Activated CD4-positive, alpha-beta T cell treated with anti-CD3 and anti-CD28 coated beads, Interleukin-2, Interleukin-6, amounts not matched to agents 100 ng/mL and 50 ng/mL, durations not matched to agents 16 hours and 8 hours (primary cell): ENCODE measurements at places on chromosomes 1 and 21.

DNA sequence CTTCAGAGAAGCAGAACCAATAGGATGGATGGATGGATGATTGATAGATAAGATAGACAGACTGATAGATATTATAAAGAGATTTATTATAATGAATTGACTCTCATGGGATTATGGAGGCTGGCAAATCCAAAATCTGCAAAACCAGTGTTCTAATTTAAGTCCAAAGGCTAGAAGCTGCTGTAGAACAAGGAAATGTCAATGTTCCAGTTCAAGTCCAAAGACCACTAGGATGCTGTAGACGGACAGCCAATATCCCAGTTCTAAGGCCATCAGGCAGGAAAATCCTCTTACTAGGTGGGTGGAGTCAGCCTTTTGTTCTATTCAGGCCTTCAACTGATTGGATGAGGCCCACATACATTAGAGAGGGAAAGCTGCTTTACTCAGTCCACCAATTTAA, 4.1 kb upstream of the SLC44A3 start:
- DNase-seq, result no peak

GRCh38 chr21:41560661-41561158, 52.8 kb upstream of the TMPRSS2 start:
- no peak for DNase-seq

DNA sequence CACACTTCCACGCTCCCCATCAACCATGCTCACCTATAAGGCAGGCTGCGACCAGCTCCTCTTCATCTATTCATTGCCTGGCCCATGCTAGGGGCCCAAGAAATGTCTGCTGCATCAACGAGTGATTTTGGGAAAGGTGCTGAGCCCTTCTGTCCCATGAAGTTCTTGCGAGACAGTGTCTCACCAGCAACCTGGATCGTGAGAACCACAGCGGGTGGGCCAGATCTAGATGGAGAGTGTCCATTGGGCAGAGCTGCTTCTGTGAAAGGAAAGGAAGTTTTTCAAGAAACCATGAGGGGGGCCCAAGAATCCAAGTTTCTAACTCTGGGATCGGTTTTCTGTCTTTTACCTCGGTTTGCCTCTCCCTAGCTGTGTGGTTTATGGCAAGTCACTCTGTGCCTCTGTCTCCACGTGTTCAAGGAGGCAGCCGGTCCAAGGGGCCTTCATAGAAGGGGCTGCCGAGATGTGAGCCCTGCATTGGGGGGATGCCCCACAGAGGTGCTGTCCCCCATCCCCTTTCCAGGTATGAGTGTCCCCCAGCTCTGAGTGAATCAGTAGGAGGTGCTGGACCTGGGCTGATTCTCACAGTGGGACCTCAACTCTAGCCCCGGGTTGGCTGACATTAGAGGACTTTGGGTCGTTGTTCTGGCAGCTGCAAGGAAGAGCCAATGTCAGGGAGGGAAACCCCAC, 8.3 kb upstream of the PADI1 start:
- DNase-seq, result no peak

DNA sequence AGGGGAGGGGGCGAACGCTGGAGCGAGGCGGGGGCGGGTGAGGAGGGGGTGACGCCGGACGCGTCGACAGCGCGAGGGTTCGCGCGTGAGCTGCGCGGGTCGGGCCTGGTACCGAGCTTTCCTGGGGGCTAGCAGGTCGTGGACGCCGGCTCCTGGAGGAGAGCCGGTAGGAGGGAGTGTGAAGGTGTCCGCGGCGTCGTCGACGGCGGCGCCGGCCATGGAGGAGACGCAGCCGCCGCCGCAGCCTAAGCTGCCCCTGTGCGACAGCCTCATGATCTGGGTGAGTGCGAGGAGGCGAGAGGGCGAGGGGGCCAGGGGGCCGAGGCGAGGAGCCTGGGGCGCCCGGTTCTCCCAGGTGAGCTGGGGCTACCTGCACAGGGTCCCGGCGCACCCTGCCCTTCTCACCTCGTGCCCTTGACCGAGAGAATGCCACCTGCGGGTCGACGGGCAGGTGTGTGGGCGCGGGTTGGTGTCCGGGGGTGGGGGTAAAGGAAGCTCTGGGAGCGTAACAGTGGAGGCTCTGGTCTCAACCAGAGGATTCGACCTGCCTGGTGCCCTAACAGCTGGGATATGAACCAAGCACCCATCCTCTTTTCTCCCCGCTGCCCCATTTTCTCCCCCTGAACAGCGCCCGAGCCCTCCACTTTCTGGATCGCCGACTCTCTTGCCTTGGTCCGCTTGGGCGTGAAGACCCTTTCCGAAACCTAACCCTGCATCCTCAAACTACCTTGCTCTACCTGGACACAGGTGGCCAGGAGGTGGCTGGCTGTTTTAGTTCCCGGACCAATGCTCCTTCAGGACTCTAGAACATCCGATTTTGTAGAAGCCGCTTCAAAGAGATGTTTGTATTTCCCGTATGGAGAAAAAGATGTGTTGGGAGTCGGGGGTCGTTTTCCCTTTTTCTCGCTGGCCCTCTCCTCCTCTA, at the start of gene HOOK1:
Gene HOOK1, plus strand, starts transcription at position 49 of the 925 bp plus-strand sequence. Its CDS starts 169 bp downstream, at position 218.
- peak; percentile 0 for DNase-seq

DNA sequence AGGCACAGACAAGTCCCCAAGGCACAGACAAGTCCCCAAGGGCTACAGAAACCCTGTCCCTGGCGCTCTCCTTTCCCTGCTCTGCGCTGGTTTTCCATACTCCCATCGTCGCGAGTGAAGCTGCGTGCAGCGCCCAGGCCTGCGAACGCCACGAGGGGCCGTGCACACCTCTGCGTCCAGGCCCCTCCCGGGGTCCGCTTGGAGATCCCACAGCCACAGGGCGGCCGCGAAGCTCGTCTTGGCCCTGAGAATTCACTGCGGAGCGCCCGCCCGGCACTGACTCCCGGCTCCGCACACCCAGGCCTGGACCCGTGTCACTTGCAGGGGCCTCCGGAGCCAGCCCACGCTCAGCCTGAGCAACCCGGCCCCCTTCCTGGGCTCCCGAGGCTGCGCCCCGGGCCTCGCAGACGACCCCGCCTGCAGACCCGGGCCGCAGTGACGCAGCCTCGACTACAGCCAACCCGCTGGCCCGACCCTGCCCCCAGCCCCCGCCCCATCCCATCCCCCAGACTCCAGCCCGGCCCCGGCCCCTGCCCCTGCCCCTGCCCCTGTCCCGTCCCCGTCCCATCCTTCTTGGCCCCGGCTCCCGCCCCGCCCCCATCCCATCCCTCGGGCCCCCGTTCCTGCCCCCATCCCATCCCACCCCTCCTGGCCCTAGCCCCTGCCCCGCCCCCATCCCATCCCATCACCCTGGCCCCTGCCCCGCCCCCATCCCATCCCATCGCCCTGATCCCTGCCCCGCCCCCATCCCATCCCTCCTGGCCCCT, 841 bp downstream of the POFUT2 start:
- no peak for DNase-seq

GRCh38 chr21:41186755-41187536, 19.0 kb downstream of the BACE2 start:
- no peak for DNase-seq

GRCh38 chr1:189819751-189820150, 657.9 kb downstream of the BRINP3 start:
- DNase-seq, result no peak

GRCh38 chr1:22861764-22862440, 110.8 kb downstream of the LACTBL1 start:
- peak; percentile 10 for DNase-seq

DNA sequence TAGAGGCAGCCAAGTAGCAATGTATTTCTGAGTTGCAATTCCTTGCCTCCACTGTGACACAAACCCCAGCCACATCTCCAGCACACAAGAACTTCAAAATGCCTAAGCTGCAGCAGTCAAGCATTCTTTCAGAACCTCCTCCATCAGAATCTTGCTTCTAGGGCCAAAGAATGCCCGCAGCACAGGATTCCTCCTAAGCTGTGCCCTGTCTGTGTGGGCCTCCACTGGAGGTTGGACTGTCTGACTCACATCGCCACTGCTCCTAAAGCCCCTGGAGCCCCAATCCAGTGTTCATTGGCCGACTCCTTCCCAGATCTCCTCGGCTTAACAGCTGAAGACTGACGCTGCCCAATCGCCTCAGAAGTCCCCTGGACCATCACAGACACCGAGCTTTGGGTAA, 43.2 kb upstream of the SERTAD4 start:
- DNase-seq, result no peak

GRCh38 chr1:30786264-30786991, 28.9 kb upstream of the LAPTM5 start:
- DNase-seq, result no peak

GRCh38 chr1:60423146-60423780, 349.7 kb upstream of the C1orf87 start:
- DNase-seq, result no peak

DNA sequence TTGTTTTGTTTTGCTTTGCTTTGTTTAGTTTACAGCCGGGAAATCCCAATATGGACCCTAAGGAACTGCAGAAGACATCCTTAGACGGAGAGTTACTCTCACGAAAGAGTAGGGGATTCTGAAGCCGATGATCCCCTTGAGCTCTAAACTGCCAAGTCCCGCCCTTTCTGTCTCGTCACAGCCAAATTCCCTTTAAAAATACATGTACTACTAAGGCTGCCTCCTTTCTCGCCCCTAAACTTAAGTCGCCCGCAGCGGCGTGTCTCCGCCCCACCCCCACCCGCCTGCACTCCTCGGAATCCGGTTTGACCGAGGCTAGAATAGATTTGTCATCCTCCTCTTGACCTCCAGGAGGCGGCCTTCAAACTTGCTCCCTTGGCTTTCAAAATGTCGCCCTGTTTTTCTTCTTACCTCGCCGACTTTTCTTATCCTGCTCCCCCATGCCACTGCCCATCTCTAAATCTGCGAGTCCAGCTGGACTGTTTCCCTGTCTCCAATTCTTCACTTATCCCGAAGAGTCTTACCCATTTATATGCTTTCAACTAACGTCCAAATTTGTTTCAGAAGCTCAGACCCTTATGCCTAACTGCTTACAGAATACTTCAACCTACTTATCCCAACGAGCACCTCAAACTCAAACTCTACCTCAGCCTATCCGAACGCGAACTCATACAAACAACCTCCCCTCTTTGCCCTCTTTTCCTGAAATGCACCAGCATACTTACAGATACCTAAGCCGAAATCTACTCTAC, 10.9 kb upstream of the BOLA1 start:
- peak; percentile 93 for DNase-seq

GRCh38 chr21:41877901-41878830, 978 bp downstream of the PRDM15 start:
- DNase-seq, result peak; percentile 30

DNA sequence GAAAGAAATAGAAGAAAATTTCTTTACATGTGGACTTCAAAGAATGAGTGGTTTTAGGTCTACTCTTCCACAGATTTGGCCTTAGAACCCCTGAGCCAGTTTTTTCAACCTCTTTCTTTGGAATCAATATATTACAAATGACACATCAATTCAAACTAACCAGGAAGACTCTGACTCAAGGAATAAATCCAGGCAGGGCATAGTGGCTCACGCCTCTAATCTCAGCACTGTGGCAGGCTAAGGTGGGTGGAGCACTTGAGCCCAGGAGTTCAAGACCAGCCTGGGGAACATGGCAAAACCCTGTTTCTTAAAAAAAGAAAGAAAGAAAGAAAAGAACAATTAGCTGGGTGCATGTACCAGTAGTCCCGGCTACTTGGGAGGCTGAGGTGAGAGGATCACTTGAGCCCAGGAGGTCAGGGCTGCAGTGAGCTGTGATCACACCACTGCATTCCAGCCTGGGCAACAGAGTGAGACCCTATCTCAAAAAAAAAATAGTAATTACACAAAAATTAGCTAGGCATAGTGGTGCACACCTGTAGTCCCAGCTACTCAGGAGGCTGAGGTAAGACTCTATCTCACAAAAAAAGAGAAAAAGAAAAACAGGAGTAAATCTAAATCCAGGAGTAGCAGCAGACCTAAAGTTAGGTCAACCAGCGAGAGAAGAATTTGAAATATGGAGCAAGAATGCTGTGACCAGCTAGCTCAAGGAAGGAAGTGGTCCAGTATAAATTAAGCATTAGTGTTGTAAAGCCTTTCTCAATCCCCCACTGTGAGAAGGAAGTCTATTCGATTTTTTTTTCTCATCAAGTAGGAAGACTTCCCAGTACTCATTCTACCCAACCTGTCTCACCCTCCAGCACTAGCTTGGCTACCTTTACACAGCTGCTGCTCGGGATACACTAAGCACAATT, 1.9 kb downstream of the SORT1 start:
- no peak for DNase-seq

GRCh38 chr1:226772446-226773139, 33.5 kb upstream of the ITPKB start:
- no peak for DNase-seq

DNA sequence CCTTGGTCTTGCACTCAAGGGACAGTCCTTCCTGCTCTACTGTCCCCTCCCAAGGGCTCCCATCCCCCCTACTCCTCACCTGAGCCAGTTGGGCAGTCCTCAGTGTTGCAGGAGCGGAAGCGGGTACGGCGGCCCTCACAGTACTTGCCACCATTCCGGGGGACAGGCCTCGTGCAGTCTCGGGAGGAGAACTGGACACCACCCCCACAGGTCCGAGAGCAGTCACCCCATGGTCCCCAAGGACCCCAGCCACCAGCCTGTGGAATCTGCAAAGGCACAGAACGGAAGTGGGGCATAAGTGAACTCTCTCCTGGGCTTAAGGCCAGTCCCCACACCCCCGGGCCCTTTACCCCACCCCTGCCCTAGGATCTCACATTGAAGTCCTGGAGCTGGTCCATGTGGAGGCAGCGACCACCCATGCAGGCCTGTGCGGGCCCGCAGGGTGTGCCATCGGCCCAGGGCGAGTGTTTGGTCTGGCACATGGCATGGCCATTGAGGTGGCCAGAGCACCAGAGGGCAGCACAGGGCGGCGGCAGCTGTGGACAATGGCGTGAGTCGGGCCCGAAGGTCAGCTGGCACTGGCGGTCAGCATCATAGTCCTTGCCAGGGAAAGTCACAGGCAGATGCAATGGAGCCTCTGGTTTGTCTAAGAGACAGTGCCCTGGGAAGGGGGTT, 5.2 kb downstream of the ADAMTS4 start:
- no peak for DNase-seq

- no peak for DNase-seq
Measured at GRCh38 chr1:8040586-8040985, 14.5 kb upstream of the ERRFI1 start.

DNA sequence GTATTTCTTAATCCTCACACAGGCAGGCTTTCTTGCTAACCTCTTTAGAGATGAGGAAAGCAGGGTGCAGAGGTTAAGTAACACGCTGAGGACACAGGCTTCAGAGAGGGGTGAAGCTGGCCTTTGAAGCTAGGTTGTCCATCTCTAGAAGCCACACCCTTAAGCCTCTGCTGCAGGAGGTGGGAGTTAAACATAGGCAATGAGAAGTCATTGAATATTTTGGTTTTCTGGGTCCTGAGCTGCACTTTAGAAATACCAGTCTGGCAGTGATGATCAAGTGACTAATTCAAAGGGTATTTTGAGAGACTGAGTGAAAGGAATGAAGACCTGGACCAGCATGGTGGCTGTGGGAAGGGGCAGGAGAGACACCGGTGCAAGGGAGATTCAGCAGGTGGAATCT, 9.9 kb downstream of the KCNJ15 start:
- DNase-seq, result no peak

- no peak for DNase-seq
Measured at GRCh38 chr1:102891868-102892625, 216.3 kb downstream of the COL11A1 start.
